Neural progenitor cell (in vitro differentiated cells): ENCODE measurements at places on chromosomes 1 and 21.

- DNase-seq: no peak
These were observed 36.3 kb downstream of the ANKRD13C start for GRCh38 chr1:70318191-70318590.

- no peak for DNase-seq
These were observed 368.0 kb downstream of the PDE4B start for GRCh38 chr1:66160719-66161118.

- no peak for DNase-seq
These were observed 76.8 kb downstream of the SLC45A1 start for GRCh38 chr1:8394456-8395321.

DNA sequence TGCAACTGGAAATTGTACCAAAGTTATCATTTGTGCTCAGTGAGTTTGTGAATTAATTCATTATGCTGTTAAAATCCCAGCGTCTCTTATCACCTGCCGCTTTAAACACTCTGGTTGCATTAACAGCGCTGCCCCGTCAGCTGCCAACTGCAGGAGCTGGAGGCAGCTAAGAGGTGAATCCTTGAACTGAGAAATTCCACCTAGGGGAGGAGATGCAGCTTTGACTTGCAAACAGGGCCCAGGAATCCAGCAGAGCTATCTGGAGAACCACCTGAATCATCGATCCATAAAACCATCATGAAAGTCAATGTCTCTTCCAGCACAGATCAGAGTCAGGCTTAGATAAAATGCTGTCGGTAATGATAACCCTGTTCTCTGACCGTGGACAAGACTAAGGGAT lies 140.7 kb upstream of the PTBP2 start:
- peak; percentile 25 for DNase-seq

GRCh38 chr1:24717887-24718650 lies 27.2 kb upstream of the CLIC4 start:
- DNase-seq: no peak

DNA sequence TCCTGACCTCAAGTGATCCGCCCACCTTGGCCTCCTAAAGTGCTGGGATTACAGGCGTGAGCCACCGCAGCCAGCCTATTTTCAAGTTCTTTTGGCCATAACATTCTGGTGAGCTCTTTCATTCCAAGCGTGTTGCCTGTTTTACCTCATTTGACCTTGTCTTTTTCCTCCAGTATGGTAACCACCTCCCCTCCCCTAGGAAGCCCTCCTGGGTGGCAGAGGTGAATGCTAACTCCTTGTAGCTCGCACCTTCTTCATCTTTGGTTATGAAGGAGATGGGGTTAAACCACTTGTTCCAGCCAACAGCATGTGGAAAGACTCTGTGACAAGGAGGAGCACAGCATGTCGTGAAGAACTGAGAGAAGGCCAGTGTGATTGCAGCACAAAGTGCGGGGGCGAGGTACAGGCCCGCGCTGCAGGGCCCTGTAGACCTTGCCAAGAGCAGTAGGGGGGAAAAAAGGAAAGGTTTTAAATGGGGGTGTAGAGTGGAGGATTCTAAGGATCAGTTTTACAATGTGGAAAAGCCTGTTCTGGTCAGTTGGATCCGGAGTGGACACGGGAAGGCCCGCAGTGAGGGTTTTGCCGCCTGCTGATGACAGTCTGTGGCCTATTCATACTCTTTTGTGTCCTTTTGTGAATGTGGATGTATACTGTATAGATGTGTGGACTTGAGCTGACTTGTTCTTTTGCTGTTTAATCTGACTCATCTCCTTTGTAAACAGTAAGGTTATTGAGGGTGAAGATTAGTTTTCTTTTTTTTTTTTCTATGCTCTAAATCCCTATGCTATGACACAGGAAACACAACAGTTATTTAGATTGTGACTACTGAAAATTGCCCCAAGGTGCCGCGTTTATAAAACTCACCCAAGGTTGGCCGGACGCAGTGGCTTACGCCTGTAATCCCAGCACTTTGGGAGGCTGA lies 7.5 kb upstream of the ZNF436 start:
- DNase-seq: peak; percentile 22

DNA sequence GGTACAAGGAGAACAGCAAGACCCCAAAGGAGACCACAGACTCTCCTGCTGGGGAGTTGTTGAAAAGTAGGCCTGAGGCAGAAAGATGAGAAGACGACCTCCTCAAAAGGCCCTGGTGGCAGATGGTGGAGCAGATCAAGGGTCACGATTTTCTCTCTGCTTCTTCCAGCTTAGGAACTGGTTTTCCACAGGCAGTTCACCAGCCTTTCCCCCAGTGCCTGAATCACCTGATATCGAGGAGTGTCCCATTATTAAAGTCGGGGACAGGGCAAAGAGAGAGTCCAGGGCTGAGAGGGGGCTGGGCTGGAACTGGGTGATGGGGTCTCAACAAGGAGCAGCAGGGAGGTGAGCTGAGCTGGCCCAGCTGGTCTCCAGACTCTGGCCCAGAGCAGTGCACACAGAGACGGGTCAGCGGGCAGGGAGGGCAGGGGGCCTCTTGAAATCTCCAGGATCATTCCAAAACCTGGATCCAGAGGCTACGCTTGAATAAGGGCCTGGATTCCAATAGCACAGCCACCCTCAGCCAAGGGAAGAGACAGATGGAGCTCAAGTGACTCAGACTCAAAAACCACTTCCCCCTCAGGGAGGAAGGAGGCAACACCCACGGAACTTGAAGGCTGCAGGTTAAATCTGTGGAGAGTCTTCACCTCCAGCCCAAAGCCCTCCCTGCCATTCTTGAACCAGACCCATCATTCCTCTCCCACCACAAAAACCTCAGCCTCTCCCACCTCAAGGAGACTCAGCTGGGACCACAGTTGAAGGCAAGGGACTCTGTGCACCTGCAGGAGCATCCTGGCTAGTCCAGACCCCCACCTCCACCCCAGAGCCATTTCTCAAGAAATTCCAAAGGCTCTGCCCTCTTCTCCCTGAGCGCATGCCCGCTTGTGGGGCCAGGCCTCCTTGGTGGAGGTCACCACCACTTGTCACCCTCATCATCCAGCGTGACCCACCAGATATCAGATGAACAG lies at the start of gene S100A5:
S100A5 (minus strand) TSS at position 541 of the 968 bp plus-strand sequence. CDS start 743 bp downstream, outside the sequence.
- DNase-seq: peak; percentile 1

- DNase-seq: peak; percentile 7
These were observed 565.1 kb downstream of the NPHP4 start for GRCh38 chr1:5427026-5427613.

GRCh38 chr21:36976882-36977651 lies 10.6 kb upstream of the HLCS start:
- peak; percentile 82 for DNase-seq

- peak; percentile 1 for DNase-seq
These were observed 24.4 kb upstream of the AGBL4 start for GRCh38 chr1:50047916-50048694.

DNA sequence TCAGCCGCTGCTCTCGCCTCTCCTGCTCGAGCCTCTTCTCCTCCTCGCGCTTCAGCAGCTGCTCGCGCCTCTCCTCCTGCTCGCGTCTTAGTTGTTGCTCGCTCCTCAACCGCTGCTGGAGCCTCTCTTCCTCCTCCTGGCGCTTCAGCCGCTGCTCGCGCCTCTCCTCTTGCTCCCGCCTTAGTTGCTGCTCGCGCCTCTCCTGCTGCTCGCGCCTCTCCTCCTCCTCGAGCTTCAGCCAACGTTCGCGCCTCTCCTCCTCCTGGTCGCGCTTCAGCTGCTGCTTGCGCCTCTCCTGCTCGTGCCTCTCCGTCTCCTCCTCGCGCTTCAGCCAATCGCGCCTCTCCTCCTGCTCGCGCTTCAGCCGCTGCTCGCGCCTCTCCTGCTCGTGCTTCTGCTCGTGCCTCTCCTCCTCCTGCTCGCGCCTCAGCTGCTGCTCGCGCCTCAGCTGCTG lies 3.7 kb downstream of the TCHH start:
- DNase-seq: peak; percentile 48

DNA sequence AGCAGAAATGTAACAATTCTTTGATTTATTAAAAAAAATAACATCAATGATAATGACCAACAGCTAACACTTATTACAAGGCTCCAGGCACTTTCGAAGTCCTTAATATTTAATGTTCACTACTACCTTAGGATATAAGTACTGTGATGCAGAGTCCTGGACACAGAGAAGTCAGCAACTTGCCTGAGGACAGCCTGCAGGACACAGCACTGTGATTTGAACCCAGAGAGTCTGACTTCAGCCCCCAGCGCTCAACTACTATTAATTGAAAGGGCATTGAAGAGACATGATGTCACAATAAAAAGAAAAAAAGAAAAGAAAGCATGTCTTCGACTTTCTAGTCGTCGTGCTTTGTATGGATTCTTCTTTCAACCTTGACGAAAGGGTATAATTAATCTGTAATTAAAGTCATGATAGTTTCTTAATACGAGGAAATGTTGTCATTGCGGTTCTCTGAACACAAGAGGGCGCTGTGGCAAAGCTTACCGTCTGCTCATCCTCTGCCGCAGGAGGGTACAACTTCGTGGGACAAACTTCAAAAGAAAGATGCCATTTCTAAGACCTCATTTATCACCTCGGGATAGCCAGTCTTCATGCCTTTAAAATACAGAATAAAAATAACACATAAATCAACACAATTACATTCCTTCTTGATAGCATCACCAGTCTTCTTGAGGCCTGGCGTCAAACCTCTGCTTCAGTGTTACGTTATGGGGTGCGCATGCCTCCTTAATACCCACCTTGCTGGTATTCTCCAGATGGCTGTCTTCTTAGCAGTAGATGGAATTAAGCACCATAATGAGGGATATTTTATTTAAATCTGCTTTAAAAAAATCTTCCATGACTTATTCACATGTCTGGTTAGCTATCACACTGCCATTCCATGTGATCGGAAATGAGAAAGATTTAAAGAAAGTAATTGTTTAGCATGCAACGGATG lies 240.1 kb downstream of the DISC1 start:
- peak; percentile 80 for DNase-seq

DNA sequence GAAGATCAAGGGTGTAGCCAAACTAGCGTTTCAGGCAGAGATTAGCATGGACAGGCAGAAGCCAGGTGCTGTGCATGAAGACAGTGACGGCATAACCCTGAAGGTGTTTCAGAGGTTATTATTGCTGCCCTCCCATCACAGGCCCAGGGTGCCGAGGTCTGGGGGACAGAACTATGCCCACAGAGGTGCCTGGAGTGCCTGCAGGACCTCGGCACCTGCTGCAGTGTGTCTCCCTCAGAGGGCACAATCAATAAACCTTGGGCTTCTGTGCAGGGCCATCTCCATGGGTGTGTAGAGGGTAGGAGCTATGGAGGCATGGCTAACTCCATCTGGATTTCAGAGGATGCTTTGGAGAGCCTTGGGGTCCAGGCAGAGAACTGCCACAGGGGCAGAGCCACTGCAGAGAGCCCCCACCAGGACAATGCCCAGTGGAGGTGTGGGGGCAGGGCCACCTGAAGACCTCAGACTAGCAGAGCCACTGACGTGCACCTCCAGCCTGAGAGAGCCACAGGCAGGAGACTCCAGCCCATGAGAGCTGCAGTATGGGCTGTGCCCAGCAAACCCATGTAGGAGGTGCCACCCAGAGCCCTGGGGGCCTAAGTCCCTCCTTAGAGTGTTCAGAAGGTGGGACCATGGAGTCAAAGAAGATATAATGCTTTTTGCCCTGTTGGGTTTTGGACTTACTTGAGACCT lies 5.7 kb upstream of the ABCG1 start:
- no peak for DNase-seq

- no peak for DNase-seq
These were observed 15.1 kb downstream of the ZBTB17 start for GRCh38 chr1:15960808-15961207.

- no peak for DNase-seq
These were observed 17.8 kb downstream of the WNT9A start for GRCh38 chr1:227929751-227930472.

GRCh38 chr1:42420911-42421585 lies 34.8 kb downstream of the ZMYND12 start:
- peak; percentile 22 for DNase-seq

GRCh38 chr1:36506276-36506920 lies 23.7 kb upstream of the CSF3R start:
- DNase-seq: no peak

GRCh38 chr1:81922955-81923354 lies 122.2 kb downstream of the ADGRL2 start:
- DNase-seq: no peak

- DNase-seq: no peak
These were observed 61.4 kb upstream of the KIRREL1 start for GRCh38 chr1:157932069-157932468.

- DNase-seq: no peak
These were observed 11.0 kb downstream of the NHLH2 start for GRCh38 chr1:115829947-115830346.

GRCh38 chr1:3352952-3353331 lies 101.5 kb upstream of the ARHGEF16 start:
- no peak for DNase-seq

DNA sequence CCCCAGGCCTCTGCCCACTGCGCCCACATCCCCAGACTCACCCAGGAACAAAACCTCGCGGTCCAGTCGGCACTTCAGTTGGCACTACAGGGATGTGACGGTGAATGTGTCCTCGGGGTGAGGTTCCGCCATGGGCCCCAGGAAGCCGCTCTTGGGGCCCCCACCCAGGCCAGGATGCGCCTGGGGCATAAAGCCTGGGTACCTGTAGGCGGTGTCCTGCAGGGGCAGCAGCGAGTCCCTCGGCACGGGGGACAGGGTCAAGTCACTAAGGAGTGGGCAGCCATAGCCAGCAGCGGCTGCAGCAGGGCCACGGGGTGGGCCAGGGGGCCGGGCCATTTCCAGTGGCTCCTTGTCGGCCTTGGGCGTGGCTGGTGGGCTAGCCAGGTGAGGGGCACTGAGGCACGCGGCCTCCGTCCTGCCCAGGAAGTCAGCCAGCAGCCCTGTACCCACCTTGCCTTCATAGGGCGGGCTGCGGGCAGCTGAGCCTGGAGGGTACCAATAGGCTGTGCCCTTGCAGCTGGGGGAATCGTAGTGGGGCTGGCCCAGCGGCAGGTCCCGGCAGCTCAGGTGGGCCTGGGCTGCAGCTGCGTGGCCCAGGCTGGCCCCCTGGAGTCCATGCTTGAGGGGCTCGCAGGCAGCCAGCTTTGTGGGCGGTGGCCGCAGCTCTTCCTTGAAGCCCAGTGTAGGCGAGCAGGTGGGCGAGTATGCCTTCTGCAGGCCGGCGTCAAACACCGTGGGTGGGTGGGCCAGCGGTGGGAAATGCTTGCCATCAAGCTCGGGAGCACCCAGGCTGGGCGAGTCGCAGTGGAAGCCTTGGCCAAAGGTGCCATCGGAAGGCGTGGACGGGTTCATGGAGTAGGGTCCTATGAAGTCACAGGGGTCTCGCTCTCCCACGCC lies 56.5 kb downstream of the AHDC1 start:
- peak; percentile 34 for DNase-seq

DNA sequence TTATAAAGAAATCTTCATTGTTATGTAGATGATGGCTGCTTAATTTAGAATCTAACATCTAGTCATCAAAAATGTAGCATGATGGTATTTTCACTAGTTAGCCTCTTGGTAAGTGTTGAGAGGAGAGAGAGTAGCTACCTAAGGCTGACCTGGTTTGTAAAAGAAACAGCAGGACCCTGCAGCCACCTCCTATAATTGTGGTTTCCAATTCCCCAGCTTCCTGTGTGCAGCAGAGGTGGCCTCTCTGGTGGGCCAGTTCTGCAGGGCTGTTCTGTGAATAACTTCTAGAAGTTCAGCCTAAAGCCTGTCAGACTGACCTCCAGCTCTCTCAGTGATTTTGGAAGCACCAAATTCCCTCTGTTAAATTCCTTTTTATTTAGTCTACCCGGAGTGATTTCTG lies 246.4 kb upstream of the LRRC7 start:
- no peak for DNase-seq
